ENCODE measurements at places on chromosomes 7 and 10.

GRCh38 chr10:30820261-30820991 lies 190.9 kb upstream of the LYZL2 start:
- no peak for DNase-seq

- no peak for DNase-seq
Observed at GRCh38 chr7:55977831-55978230, 13.4 kb downstream of the NIPSNAP2 start.

DNA sequence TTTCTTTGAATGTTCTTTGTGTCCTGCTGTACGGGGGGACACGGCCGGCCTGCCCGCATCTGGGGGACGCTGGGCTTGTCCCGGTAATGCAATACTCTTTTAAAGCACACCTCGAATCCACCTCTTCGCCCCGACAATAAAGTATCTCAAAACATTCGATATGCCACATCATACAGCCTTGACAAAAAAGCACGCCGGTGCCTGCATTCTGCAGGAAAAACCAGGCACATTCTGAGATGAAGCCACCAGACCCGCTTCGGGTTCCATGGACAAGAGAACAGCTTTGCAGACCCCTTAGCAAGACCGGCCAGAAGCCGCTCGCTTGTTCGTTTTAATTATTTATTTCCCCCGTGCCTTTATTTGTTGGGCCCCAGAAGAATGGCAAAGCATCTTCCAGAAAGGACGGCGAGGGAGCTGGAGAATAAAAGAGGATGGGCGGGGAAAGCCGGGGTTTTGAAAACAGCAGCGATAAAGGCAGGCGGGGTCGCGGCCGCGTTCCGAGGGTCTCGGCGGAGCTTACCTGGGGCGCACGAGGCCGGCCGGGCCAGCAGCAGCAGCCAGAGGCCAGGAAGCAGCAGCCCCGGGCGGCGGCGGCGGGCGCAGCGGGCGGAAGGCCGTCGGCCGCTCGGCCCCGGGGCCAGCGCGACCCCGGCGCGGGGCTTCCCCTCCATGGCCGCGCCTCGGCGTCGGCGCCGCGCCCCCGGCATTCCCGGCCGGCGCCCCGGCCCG lies 462 bp downstream of the KIAA1549 start:
- no peak for DNase-seq

DNA sequence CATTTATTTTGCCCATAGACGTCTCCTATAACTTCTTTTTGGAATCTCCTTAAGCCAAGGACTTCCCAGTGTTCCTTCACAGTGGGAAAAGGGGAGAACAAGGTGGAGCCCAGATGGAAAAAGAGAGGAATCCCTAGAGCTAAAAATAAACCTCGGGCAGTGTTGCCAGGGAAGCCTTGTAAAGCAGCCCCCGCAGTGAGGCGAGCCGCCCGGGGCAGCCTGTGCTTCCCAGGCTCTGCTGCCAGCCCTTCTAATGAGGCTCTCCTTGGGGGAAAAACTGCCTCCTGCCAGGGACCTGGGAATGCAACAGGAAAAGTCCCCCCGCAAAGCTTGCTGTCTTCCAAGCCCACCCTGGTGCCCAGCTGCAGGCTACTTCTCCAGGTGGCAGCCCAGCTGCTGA lies 71.7 kb downstream of the SH3PXD2A start:
- no peak for DNase-seq

- DNase-seq: no peak
Observed at GRCh38 chr10:31194986-31195385, 124.0 kb upstream of the ZEB1 start.

GRCh38 chr7:106031300-106032035 lies 68.4 kb downstream of the CDHR3 start:
- DNase-seq: no peak

DNA sequence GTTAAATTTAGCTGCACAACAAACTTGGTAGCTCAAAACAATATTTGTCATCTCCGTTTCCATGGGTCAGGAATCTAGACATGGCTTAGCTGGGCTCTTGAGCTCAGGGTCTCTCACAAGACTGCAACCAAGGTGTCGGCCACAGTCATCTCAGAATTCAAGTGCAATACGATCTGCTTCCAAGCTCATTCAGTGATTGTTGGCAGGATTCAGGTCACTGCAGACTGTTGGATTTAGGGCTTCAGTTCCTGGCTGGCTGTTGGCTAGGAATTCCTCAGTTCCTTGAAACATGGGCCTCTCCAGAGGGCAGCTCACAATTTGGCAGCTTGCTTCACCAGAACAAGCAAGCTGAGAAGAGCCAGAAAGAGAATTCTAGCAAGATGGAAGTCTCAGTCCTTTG lies 17.5 kb upstream of the CHST3 start:
- no peak for DNase-seq

- DNase-seq: no peak
Observed at GRCh38 chr10:26468291-26468690, 30.1 kb downstream of the APBB1IP start.

DNA sequence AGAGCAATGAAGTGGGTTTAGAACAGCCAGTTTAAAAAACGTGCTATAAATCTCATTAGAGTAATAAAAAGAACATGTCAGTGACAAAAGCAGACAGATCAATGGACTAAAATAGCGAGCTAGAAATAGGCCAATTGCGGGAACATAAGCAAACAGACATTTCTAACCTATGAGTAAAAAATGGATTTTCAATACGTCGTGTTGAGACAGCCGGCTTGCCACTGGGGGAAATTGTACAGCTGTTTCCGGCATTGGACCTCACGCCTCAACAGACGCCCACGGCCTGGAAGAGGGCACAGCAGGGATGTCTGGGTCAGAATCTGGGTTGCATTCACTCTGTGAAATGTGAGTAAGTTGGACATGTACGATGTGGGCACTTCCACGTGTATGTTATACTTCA lies 92.9 kb downstream of the SVOPL start:
- DNase-seq: no peak

Data from activated CD4-positive, alpha-beta T cell treated with anti-CD3 and anti-CD28 coated beads, Interleukin-2, amount 10 ng/mL, durations not matched to agents 7 days and 5 days (primary cell).